Hematopoietic multipotent progenitor cell treated with erythropoietin and hydrocortisone succinate and interleukin-3 and kit ligand, for 8 days (in vitro differentiated cells): ENCODE measurements at places on chromosomes 1 and 21.

GRCh38 chr1:154478639-154479038 lies 23.4 kb upstream of the TDRD10 start:
- peak; percentile 49 for DNase-seq

DNA sequence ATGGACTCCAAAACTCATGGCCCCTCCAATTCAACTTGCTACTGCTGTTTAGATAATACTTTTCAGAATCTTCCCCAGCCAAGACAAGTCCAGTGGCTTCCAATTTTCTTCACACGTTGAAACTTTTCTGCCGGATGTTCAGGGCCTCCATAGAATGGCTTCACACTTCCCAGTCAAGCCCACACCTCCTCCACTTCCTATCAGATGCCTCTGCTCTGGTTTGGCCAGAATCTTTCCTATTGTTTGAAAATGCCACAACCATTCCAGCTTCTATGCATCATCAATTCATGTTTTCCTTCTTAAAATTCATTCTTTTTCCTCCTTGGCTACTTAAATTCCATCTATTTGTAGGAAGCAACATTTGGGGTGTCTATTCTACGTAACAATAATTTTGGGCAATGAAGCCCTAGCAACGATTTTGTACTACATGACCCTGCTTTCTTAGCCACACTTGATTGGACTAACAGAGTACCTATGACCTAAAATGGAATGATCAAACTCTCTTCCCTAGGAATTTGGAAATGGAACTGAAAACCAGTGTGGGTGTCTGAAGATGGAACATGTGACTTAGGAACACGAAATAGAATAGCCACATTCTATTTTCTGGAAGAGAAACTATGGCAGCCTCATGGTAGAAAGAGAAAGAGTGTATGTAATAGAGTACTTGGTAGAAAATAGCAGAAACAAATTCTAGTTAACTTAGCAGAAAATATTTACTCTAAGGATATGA lies 74.1 kb upstream of the CNIH3 start:
- no peak for DNase-seq

GRCh38 chr1:243475966-243476365 lies 220.1 kb downstream of the SDCCAG8 start:
- peak; percentile 29 for DNase-seq

GRCh38 chr21:39559511-39559910 lies 53.2 kb upstream of the B3GALT5 start:
- DNase-seq, result no peak

GRCh38 chr1:210553711-210554110 lies 225.0 kb downstream of the HHAT start:
- no peak for DNase-seq
